Cerebellar cortex (tissue), 1 donor: ENCODE measurements at places on chromosomes 7 and 10.
A peak's percentile ranks its signal among the peaks of the same experiment; 100 is the strongest.

DNA sequence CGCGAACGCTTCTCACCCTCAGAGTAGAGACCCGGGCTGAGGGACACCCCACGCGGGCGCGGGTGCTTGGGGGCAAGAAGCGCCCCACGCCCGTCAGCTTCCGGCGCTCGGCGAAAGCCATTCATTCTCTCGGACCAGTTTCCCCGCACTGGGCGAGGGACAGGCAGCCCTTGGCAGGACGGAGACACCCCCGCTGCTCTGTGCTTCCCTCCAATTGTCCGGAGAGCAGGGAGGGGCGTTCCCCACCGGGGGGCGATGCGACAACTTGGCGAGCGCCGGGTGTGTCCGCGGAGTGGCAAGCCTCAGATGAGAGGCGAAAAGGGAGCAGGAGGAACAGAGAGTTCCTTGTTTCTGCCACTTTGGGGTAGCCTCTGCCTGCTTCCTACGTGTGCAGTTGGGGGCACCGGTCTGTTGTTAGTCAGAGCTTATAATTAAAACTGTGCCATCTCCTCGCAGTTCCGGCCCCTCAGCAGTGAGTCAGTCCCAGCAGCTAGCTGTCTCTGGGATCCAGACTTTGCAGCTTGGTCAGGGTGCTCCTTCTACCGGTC lies 1.7 kb downstream of the GPR158 start:
- DNase-seq, result peak; percentile 44

- no peak for DNase-seq
Measured at GRCh38 chr10:101451667-101452069, 97.7 kb downstream of the BTRC start.

GRCh38 chr7:17560516-17560915 lies 262.1 kb downstream of the AHR start:
- no peak for DNase-seq

GRCh38 chr10:26527018-26527417 lies 88.9 kb downstream of the APBB1IP start:
- DNase-seq, result no peak

- DNase-seq, result no peak
Measured at GRCh38 chr7:5232485-5232837, 42.4 kb downstream of the WIPI2 start.

- peak; percentile 12 for DNase-seq
Measured at GRCh38 chr7:96246919-96247318, 75.0 kb downstream of the SLC25A13 start.

DNA sequence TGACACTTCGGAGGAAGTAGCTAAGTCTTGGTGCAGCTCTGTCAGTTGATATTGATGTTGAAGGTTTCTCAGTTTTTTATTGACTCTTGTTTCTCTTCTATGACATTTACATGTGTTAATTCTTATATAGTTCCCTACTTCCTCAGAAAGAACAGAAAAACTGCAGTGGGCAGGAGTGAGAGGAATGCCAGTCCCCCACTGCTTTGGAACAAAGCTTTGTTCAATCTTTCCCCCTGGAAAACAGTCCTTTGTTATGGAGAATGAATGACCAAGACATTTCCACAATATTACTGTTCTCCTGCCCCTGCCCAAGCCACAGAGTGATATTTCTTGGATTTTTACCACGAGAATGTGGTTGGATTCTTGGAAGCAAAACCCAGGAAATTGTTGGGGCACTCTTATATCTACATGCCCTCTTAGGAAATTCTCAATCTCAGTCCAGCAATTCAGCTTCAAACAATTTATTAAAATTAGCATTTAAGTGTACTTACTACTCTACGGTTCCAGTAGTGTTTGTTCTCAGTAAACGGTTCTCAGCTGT lies 258.0 kb upstream of the KCND2 start:
- DNase-seq, result no peak
